Islet precursor cell (in vitro differentiated cells): ENCODE measurements at places on chromosomes 7 and 10.

DNA sequence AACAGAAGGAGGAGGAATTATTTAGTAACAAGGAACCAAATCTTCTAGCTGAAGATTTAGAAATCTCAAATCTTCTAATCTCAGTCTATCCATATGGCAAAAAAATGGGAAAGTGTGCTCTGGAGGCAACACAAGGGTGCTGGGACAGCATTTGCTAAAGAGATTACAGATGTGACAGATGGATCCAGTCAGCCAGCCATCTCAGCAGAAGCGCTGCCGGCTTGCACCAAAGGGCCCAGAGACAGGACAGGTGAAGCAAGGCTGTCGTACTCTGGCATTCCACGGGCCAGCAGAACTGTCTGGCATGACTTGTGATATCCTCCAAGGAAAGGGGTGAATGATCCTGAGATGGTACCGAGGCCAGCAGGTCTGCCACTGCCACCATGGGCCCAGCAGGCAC is 45.7 kb upstream of the GJD4 start:
- no peak for DNase-seq

DNA sequence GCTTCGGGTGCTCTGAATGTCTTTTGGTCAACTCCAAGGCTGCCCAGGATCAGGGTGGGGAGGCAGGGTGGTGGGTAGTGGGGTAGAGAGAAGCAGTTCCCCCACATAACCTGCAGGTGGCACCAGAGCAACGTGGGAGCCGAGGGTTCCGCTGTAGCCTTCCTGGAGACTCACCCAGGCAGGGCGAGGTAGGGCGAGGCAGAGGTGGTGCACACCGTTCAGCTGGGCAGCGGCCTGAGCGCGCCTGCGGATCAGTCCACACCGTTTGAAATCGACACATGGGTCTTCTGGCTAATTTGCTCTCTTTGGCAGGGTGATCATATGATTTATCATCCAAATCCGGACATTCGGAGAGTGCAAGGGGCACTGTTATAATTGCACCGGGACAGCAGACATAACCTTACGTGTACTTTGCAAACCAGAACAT is 41.4 kb upstream of the MAP3K8 start:
- peak; percentile 86 for DNase-seq

- DNase-seq: no peak
Observed at GRCh38 chr10:100103581-100103980, 21.9 kb upstream of the CPN1 start.

- no peak for DNase-seq
Observed at GRCh38 chr10:117001144-117001543, 3.8 kb downstream of the SHTN1 start.

- peak; percentile 22 for DNase-seq
Observed at GRCh38 chr10:104072786-104073185, 12.9 kb downstream of the COL17A1 start.

DNA sequence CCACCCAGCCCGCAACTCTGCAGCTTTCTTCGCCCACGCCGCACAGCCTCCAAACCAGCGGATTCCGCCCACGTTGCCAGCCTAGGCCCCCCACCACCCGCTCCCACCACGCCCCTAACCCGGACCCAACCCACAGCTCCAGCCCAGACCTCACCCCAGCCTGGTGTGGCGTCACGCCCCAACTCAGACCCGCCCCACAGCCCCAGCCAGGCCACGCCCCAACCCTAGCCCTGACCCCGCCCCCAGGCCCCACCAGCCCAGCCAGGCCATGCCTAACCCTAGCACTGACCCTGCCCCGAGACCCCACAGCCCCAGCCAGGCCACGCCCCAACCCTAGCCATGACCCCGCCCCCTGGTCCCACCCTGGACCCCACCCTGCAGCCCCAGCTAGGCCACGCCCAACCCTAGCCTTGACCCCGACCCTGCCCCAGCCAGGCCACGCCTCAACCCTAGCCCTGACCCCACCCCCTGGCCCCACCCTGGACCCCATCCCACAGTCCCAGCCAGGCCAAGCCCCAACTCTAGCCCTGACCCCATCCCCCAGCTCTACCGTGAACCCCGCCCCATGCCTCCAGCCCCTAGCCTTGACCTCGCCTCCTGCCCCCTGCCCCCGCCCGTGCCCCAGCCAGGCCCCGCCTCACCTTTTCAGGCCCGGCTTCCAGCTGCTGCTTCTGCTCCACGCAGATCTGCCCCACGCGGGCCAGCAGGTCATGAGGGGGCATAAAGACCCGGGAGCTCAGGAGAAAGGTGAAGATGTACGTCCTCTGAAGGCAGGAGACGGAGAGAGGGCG is 64.0 kb downstream of the RASGEF1A start:
- peak; percentile 96 for DNase-seq

DNA sequence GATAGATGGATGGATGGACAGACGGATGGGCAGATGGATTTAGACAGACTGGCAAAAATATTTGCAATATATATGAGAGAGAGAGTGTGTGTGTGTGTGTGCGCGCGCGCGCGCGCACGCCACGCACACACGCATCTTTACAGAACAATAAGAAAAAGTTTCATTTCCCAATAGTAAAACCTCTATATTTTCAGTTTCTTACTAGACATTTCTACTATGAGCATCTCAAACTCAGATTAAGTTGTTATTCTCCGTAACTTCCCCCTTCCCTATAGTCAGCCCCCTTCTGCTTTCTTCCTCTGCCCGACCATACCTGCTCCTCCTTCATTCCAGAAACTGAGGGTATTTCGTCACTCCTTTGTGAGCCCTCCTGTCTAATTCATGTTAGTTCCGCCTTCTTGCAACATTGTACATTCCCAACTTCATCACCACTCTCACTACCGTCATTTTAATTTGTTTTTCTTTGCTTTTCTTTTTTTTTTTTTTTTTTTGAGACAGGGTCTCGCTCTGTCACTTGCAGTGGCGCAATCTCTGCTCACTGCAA is 154.4 kb upstream of the SH2B2 start:
- no peak for DNase-seq

DNA sequence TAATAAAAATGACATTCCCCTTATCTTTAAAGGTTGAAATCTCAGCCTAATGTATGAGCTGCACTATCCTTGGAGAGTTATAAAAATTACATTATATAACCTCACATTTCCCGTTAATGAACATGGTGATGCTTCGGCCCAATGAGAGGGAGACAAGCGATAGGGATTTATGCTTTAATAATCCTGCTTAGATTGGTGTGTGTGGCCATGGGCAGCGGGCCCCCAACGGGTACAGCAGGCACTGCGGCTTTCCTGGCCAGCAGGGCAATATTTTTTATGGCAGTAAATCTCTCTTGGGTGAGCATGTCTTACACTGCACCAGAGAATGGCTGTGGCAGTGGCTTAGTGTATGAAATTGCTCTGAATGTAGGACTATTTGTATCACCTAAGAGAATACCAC is 246.3 kb downstream of the GFRA1 start:
- no peak for DNase-seq

DNA sequence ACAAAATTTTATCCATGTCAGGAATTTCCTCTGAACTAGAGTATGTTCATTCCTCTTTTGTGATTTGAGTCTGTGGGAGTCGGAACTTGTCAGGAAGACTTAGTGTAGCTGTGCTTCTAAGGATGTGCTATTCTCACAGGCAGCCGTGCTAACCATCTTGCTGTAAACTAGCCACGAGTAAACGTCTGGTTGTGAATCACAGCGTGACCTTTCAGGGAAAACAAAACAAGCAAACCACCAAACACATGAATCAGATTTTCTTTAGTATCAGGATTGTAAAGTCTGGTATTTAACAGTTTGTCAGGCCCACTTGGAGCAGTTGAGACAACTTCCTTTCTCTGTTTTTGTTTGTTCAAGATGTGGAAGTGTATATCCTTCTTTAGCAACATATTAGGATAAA is 32.0 kb downstream of the AUTS2 start:
- peak; percentile 71 for DNase-seq

DNA sequence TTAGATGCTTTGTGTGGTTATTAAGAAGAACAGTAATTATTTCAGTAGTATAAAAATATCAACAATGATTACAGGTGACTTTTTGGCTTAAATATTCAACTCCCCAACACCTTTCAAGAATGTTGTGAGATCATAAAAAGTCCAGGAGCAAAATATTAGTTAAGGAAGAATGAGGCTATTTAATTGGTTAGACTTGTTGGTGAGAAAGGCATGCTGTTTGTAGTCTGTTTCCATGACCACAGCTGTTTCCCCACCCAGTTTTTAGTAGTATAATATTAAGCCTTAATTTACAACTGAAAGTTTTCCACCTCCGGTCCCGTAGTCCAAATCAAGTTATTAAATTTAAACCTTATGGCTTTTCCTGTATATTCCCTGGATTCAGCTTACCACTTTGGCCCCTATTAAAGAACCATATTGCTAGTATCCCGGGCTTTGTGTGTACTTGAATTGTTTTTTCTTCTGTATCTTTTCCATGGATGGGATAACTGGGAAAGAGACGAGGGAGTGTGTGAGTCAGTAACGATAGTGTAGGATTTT is 133.3 kb downstream of the CELF2 start:
- no peak for DNase-seq

DNA sequence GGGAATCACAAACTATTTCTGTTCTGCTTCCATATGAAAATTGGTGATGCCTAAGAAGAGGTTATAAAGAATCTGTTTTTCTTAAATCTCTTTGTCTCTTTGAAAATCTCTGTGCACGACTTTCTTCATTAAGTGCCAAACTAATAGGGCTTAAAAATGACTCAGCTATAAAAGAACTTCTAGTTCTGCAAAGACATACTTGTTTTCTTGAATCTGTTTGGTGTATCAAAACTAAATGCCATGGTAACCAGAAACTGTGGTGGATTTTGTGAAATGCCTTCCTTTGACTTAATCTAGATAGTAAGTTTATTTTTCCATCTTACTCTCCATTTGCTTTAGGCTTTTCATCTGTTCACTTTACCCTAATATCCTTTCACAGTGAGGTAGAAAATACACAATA is 417.8 kb downstream of the PARD3 start:
- DNase-seq: no peak

DNA sequence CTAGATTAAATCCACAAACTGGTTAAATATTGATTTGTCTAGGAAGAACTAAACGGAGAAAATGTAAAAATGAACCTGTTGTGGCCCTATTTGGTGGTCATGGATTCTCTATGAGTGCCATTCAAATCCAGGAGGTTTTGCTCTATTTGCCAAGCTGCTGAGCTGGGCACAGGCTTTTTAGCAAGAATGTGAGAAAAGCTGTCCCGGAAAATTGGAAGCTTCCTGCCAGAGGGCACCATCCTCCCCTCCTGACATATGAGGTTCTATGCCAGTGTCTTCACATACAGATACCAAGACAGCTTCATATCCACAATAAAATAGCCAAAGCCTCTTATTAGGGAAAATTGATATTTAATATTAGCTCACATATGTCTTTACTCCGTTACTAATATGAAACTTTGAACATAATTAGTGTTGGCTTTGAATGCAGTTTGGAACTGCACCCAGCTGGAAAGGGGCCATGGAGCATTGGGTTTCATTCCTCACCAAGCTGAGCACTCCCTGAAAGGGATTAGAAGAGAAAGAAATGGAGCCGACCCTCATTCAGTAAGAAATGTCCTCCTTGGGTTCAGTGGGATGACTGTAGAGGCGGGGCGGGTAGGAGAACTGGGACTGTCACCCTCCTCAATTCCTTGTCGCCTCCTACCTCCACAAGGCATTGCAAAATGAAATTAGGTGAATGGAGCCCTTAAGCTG is 47.8 kb downstream of the NRCAM start:
- DNase-seq: no peak

- DNase-seq: no peak
Observed at GRCh38 chr7:149161241-149161848, 14.1 kb downstream of the ZNF398 start.

GRCh38 chr10:97533888-97534287 is 35.2 kb downstream of the UBTD1 start:
- DNase-seq: no peak

DNA sequence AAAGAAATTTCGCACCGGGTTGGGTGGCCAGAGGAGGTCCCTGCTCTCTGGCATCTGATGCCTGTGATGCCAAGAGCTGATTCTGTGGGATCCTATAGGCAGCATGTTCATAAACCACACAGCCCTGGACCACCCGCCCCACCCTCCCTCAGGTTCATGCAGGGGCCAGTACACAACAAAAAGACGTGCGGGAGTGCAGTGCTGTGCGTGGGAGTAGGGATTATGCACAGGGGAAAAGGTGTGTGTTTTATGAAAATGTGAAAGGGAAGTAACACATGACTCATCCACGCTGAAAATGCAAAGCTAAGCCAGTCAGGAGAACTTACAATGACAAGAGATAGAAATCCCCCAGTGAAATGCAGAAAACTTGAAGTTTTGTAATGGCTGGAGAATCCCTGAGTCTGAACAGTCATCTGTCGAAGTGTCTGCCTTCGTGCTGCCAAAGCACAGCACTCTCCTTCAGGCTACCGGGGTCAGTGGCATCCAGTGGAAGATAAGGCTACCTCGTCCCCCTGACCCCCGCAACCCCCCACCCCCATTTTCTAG is 1.1 kb downstream of the KIAA1217 start:
- peak; percentile 78 for DNase-seq

GRCh38 chr7:101659706-101660105 is 30.6 kb upstream of the MYL10 start:
- DNase-seq: no peak
